ENCODE measurements at places on chromosomes 4 and X.

- peak; percentile 41 for DNase-seq
Observed at GRCh38 chrX:24371391-24371972, 11.0 kb downstream of the SUPT20HL1 start.

DNA sequence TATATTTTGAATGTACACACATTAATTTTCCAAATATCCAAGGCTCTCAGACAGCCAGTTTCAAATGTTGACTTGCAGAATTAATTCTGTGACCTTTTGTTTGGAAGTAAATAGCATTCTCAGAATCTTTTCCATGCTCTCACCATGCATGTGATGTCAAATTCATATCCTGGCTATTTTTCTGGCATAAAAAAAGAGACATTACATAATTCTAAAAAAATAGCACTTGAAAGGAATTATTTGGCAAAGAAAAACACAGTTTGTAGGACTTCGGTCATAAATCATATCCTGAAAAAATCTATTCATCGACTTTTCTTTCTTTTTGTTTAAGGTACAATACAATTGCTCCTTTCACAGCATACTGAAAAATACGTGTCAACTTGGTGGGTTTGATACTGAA lies 111.2 kb downstream of the GLRA3 start:
- DNase-seq = no peak

DNA sequence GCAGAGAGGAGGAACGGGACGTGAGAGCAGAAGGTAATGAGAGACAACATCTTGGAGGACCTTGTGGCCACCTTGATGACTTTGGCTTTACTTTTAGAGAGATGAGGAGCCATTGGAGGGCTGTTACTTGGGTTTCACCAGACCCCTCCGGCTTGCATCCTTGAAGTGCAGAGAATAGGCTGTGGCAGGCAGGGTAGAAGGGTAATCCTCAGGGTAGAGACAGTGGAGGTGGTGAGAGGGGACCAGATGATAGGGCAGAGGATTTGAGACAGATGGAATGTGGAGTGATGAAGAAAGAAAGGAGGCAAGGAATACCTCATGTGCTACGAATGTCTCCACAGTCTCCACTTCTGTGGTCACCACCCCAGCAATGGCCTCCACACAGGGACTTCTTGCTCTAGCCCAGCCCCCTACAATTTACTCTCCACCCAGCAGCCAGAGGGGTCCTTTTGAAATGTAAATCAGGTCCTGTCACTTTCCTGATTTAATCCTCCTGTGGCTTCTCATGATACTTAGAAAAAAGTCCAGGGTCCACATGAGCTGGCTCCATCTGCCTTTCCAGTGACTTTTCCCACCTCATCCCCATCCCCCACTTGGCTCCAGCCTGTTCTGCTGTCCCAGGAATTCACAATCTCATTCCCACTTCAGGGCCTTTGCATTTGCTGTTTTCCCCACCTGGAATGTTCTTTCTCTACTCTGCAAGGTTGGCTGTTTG lies 115.0 kb downstream of the PJA1 start:
- no peak for DNase-seq

DNA sequence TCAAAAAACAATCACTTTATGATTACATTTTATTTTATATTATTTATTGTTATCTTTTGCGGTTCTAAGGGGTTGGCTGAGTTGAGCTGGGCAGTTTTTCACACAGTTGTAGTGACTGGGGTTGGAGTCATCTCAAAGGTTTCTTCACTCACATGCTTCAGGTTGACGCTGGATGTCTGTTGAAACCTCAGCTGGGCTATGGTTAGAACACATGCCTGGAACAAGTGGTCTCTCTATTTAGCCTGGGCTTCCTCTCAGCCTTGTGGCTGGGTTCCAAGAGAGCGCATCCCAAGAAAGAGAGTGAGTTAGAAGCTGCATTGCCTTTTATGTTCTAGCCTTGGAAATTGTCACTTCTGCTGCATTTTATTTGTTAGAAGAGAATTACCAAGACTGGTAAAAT lies 87.4 kb downstream of the CBLL2 start:
- DNase-seq = no peak

- no peak for DNase-seq
Observed at GRCh38 chr4:530017-530781, 31.2 kb downstream of the PIGG start.

DNA sequence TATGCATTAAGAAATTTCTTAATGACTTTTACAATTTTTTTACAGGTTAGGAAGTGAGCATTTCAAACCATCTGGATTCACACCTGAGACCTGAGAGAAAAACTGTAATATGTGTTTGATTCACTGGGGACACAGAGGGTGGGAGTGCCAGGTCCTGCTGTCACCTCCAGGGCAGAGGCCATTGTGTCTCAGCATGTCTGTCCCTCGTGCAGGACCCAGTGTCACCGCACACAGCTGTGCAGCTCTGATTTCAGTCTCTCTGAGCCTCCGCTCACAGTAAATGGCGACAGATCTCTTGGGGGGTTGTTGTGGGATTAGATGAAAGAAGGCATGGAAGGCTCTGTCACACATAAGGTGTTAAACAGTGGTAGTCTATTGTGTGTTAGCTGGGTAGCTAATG lies 23.0 kb upstream of the CLDN24 start:
- DNase-seq = no peak

DNA sequence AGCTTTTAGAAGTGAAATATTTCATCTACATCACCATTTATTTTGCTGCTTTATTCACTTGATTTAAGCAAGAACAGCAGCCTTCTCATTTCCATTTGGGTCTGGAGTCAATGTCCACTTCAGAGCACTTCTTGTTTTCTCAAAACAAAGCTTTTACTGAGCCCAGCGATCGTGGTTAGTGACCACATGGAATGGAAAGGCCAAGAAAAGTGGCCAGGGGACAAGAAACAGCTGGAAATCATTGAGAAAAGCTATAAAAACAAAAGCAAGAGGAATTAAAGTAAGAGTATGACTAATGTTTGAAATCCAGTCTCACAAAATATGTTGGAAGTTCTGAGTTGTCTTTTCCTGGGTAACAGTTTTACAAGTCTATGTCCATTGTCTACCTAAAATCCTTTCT lies 328.4 kb upstream of the INTU start:
- no peak for DNase-seq

DNA sequence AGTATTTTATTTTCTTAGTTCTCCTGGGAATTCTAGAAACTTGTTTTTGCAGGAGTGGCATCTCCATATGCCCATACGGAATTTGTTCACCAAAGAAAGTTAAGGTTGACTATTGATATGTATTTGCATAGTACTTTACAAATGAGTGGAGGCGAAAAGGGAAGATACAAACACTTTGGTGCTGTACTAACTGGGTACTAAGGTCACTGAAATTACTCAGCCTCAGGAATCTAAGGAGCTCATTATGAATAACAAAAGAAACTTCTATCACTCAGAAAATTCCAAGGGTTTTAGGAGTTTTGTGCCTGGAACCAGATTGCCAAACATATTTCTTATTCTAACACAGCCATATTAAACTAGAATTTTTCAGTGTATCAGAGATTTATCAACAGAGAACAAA lies 27.4 kb upstream of the TMPRSS11B start:
- DNase-seq = no peak

DNA sequence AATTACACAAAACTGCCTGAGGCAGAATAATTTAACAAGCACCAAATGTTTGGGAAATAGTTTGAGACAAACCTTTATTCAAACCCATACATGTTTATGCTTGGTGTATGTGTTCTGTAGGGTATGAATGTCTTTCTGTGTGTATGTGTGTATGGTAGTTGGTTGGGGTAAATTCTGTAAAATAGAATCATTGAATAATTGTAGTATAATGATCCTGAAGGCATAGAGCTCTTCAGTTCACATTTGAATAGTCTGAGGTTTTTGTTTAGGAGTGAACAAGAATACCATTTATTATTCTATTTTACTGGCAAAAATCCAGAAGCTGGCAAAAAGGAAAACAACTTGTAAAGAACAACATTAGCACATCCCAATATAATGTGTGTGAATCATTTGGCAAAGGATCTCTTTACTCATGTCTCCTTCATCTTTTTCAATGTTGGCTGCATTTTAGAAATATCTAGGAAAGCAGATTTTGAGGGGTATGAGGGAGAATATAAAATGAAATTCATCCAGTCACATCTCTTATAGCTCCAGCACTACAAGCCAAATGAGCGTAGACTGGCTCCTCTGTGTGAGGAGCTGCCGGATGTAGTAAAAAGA lies 360.0 kb downstream of the CHIC1 start:
- DNase-seq = no peak

- DNase-seq = no peak
Observed at GRCh38 chr4:168773388-168774195, 236.5 kb downstream of the CBR4 start.

DNA sequence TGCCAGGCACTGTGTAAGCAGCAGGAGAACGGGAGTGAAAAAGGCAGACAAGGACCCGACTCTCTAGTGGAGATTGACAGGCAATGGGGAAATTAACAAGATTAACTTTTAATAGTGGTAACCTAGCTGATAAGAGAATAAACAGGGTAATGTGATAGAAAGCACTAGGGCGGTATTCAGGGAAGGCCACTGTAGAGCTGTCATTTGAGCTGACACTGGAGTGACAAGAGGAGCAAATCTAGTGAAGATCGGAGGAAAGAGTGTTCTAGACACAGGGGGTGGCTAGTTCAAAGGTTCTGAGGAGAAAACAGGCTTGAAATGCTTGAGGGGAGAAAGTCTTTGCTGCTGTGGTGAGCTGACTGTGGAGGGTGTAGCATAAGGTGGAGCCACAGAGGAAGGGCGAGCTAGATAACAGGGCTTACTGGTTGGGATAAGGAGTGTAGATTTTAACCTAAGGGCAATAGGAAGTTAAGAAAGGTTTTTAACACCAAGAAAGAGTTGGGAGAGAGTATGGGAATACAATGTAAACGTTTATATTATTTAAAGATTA lies 122.8 kb downstream of the SLC10A7 start:
- no peak for DNase-seq

GRCh38 chr4:175421506-175421905 lies 390.6 kb downstream of the GPM6A start:
- no peak for DNase-seq

- no peak for DNase-seq
Observed at GRCh38 chr4:118587946-118588345, 97.2 kb upstream of the METTL14 start.

DNA sequence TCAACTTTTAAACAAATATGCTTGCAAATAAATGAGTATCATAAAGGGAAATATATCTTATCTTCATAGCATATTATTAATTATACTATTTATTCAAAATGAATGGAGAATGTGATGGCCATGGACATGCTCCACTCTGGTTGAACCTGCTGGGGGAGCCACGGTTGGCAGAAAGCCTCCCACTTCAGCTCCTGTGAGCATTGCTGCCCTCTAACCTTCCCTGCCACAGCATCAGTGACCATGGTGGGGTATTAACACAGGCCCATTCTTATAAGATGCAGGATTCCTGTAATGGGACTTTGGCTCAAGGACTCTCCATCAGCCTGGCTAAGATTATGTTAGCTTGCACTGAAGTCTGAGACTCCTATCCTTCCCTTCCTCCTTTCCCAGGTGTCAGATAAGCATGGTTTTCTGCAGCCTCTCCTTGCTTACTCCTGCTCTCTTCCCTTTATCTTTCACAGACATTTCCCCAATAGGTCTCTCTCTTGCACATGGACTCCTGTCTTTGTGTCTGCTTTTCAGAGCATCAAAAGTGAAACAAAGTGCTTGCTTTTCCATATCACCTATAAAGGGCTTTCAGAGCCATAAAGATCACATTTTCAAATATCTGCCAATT lies 4.9 kb upstream of the ABRAXAS1 start:
- no peak for DNase-seq

DNA sequence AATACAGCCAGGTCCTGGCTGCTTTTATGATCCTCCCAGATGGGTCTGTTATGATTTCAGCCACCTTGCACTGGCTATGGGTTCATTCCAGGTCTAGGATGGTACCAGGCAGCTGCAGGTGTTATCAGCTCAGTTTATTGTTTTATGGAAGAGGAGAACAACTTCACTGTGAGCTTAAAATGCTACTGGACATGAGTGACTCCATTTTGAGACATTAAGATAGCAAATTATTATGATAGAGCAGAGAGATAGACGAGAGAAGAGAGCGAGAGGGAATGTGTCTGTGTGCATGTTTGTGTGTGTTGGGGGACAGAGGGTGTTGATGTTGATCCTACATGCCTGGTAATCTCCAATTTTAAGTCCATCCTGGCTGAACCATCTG lies 820.2 kb downstream of the FSTL5 start:
- DNase-seq = no peak

- no peak for DNase-seq
Observed at GRCh38 chr4:6199422-6199921, 877 bp downstream of the JAKMIP1 start.

DNA sequence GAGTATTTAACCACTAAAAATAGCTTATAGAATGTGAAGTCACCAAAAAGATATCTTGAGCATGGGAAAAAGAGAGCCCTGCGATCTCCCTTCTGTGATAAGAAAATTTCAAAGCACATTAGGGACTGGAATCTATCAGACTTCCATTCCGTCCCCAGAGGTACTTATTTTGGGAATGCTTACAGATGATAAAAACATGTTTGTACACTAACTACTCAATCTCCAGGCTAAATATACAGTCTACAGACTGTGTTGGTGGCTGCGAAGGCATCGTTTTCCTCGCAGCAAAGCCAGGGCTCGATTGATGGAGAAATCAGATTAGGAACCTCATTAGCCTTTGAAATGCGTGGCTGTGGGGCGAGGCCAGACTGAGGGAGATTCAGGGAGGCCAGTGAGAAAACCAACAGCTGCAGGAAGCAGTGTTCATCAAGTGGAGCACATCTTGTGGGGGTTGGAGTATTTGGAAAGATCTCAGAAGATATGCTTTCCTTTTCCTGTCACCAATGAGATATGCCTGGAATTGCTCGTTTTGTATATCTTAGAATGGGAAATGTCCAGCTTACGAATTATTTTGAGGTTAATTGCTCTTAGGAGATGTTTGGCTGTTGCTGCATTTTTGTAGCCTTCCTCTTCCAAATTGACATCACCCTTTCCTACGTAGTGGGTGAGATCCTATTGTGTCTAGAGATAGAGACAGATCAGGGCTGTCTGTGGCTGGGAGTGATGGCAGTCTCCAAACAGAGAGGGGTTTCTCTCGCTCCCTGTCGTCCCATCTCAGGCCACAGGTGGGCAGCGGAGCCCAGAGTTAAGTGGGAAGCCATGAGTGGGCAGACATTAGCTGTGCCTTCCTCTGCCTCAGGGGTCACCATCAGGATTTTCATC lies 224.9 kb upstream of the FAT1 start:
- no peak for DNase-seq

GRCh38 chr4:41639291-41639690 lies 101.3 kb downstream of the LIMCH1 start:
- DNase-seq = no peak

DNA sequence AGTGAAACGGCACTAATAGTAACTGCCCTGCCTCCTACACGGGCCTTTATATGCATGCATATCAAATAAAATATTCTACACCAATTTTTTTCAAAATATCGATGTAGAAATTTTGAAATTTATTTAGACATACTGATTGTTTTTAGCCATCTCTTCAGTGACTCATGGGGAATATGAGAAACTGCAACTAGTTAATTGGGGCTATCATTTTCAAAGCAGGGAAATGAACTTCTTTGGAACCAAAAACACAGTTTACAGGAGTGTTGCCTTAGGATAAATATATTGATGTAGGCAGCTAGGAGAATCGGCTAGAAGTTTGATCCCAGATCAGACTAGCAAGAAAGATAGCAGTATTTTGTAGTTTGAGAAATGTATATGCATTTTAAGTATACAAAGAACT lies 1010.8 kb upstream of the AGA start:
- DNase-seq = no peak

Measured in activated CD4-positive, alpha-beta T cell treated with anti-CD3 and anti-CD28 coated beads, Interleukin-2, amount 50 U/mL, for 24 hours (primary cell).